ENCODE measurements at places on chromosomes 1 and 21. TPM values are rescaled to one million over a fixed set of nuclear protein-coding genes. Genes with fewer than 3 reads are reported as not detected.

GRCh38 chr1:2935184-2935583 is 86.1 kb upstream of the ACTRT2 start:
- no peaks in the 10 kb centered on the region for H3K4me1 ChIP-seq
- H3K27me3 ChIP-seq, result no peaks in the 10 kb centered on the region
- H3K36me3 ChIP-seq, result no peaks in the 10 kb centered on the region
- peak; percentile 48 for DNase-seq
- no peak overlapping the region for H3K4me3 ChIP-seq

DNA sequence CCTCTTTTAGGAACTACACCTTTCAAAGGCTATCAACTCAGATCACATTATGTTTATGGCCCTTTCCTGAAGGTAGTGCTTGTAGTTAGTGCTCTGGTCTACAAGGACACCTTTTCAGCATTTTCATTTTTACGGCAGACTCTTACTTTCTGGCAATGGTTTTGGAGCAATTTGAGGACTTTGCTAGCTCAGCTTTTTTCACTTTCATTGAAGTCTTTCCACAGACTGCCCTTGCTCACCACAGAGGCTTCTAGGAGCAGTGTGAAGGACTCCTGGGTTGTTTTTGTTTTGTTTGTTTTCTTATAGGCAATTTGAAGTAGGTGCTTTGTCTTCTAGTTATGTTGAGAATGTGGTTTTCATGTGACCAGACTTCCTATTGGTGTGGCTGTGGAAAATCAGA is 43.1 kb downstream of the CD55 start:
- no peaks in the 10 kb centered on the region for H3K27me3 ChIP-seq
- H3K36me3 ChIP-seq, result peaks cover 2% of the 10 kb centered on the region
- no peak overlapping the region for H3K4me3 ChIP-seq
- no peaks in the 10 kb centered on the region for H3K4me1 ChIP-seq

DNA sequence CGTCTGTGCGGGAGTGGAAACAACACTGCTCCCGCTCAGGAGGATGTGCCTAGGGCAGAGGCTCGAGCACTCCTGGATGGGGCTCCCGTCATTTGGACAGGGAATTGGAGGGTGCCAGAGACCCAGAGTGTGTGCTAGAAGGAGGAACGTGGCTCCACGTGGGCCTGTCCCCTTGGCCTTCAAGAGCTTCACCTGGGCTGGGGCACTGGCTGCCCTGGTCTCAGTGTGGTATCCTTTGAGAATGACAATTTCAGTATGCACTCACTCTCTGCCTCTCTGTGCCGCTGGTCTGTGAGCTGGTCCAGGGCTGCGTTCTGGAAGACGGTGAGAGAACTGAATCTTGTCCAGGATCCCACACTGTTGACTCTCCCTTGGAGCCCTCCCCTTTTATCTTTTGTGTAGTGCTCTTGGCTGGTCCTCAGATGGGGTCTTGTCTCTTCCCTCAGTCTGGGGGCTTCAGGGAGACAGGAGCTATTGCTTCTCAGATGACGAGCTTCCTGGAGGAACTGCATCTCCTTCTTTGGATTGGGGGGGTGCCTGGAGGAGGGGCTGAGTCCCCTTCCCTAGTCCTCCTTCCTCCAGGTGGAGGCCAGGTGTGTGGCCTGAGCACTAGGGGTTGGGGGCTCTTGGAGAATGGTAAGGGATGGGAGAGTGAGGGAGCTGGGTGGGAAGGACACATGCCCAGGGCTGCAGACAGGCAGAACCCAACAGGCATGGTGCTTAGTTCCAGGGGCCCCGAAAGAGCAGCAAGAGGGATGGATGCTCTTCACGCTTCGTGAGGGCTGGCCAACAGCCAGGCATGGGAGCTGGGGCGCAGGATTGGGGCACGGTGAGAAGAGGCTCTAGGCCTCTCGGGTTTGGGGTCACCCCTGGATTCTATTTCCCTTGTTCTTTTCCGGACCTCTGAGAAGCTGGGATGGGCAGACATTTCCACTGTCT is 14.8 kb upstream of the ETV3L start:
- H3K4me3 ChIP-seq, result no peak overlapping the region
- no peaks in the 10 kb centered on the region for H3K36me3 ChIP-seq
- peak; percentile 33 for DNase-seq
- no peak overlapping the region for H3K27ac ChIP-seq

DNA sequence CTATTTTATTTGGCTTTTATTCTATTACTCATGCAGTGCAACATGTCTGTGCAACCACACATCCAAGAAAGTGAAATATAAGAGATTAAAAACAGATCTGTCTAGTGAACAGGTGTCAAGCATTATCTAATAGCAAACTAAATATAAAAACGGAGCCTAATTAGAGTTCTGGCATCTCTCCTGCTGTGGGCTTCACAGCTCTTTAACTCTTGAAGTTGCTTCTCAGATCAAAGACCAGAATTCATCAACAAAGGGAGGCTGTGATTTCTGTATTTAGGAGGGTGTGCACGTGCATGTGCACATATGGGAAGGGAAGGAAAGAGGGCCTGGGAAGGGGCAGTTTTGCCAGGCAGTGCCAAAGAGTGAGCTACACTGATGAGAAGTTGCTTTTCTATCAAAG is 81.0 kb downstream of the MIS18A start:
- H3K27ac ChIP-seq, result no peak overlapping the region
- no peak overlapping the region for H3K4me3 ChIP-seq
- no peak for DNase-seq
- H3K36me3 ChIP-seq, result no peaks in the 10 kb centered on the region

DNA sequence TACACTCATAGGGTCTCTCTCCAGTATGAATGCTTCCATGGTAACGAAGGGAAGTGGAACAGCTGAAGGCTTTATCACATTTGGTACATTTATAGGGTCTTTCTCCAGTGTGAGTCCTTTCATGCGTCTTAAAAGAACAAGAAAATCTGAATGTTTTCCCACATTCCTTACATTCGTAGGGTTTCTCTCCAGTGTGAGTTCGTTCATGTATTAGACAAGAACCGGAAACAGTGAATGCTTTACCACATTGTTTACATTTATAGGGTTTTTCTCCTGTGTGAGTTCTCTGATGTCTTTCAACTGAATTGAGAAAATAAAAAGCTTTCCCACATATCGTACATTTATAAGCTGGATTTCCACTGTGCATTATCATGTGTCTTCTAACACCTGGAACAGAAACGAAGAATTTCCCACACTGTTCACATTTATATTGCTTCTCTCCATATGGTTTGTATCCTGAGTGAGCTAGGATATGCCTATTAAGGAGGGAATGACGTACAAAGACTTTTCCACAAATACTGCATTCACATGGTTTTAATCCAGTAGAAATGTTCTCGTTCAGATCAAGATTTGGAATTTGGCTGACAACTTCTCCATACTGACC is 3.4 kb downstream of the ZNF669 start:
- H3K27me3 ChIP-seq, result no peaks in the 10 kb centered on the region
- peaks cover 11% of the 10 kb centered on the region for H3K36me3 ChIP-seq
- DNase-seq, result no peak

- no peaks in the 10 kb centered on the region for H3K4me1 ChIP-seq
- no peak overlapping the region for H3K27ac ChIP-seq
- H3K4me3 ChIP-seq, result no peak overlapping the region
- no peaks in the 10 kb centered on the region for H3K36me3 ChIP-seq
- H3K27me3 ChIP-seq, result no peaks in the 10 kb centered on the region
- no peak for DNase-seq
Measured at GRCh38 chr1:96384611-96385010, 337.0 kb upstream of the PTBP2 start.

DNA sequence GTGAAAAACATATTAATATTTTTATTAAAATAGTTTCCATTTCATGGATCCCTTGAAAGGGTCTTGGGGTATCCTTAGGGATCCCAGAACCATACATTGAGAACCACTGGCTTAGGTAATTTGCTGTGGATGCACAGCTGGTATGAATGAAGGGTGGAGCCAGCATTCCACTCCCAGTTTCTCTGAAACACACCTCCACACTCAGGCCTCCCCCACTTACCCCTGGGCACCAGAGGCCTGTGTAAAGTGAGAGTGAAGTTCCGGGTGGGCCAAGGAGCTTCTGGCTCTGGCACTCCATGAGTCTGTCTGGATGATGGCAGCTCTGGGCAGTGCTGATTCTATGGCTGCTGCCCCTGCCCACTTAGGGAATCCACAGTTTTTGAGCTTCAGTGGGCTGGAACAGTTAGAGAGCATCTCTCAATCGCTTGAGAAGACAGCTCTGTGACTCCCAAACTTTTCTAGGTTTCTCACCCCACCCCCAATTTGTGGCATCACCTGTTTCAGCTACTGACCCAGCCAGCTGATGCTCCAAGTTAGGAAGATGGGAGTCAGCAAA is 57.8 kb upstream of the CD1D start:
- no peaks in the 10 kb centered on the region for H3K4me1 ChIP-seq
- H3K27ac ChIP-seq, result no peak overlapping the region
- no peaks in the 10 kb centered on the region for H3K27me3 ChIP-seq

- no peaks in the 10 kb centered on the region for H3K4me1 ChIP-seq
- H3K36me3 ChIP-seq, result no peaks in the 10 kb centered on the region
- no peak overlapping the region for H3K4me3 ChIP-seq
- no peak for DNase-seq
- no peaks in the 10 kb centered on the region for H3K27me3 ChIP-seq
Measured at GRCh38 chr1:181159451-181160140, 71.1 kb downstream of the IER5 start.

- no peak overlapping the region for H3K4me3 ChIP-seq
- no peak overlapping the region for H3K27ac ChIP-seq
- peaks cover 4% of the 10 kb centered on the region for H3K4me1 ChIP-seq
- no peaks in the 10 kb centered on the region for H3K36me3 ChIP-seq
Measured at GRCh38 chr1:61956784-61957183, 214.5 kb downstream of the PATJ start.

DNA sequence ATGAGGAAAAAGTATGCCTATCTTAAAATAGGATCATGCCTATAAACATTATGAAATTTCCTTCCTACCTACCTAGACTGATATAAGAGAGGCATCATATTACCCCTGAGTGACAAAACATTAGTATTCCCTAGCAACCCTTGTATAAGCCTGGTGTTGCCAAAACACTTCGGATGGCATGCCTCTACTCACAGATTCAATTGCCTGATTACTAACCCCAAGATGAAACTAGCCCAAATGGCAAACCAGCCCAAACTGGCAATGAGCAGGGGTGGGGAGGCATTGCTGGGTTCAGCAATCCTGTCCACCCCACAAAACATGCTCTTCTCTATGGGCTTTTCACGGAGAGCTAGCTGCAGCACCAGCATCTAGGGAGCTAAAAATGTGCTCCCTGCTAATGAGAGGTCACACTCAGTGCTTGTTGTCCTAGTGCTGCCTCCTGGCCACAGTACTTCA is 13.9 kb downstream of the PALMD start:
- no peaks in the 10 kb centered on the region for H3K36me3 ChIP-seq
- DNase-seq, result no peak
- H3K4me1 ChIP-seq, result no peaks in the 10 kb centered on the region
- H3K4me3 ChIP-seq, result no peak overlapping the region
- H3K27ac ChIP-seq, result no peak overlapping the region

GRCh38 chr1:42479621-42480020 is 16.5 kb downstream of the CCDC30 start:
- H3K4me3 ChIP-seq, result no peak overlapping the region
- no peaks in the 10 kb centered on the region for H3K4me1 ChIP-seq
- peaks cover 2% of the 10 kb centered on the region for H3K36me3 ChIP-seq
- DNase-seq, result no peak
- no peaks in the 10 kb centered on the region for H3K27me3 ChIP-seq

- no peak overlapping the region for H3K27ac ChIP-seq
- H3K36me3 ChIP-seq, result no peaks in the 10 kb centered on the region
- H3K27me3 ChIP-seq, result no peaks in the 10 kb centered on the region
- H3K4me3 ChIP-seq, result no peak overlapping the region
- H3K4me1 ChIP-seq, result no peaks in the 10 kb centered on the region
Measured at GRCh38 chr1:241802863-241803262, 45.1 kb upstream of the EXO1 start.

DNA sequence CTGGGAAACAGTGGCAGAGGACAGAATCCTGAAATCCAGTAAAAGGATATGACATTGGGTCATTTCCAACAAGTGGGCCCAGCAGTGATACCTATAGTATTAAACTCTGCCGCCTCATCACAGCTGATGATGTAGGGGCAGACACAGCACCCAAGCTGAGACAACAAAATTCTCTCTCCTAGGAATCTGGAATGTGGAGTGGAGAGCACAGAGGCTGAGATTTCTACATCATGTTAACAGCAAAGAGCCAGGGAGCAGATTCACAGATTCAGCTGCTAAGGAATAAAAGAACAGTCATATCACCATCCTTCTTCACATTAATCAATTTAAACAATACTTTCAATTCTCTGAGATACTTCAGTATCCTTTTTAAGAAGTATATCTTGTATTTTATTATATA is 61.9 kb downstream of the CRP start:
- H3K27me3 ChIP-seq, result no peaks in the 10 kb centered on the region
- H3K27ac ChIP-seq, result no peak overlapping the region
- H3K4me1 ChIP-seq, result no peaks in the 10 kb centered on the region
- no peak for DNase-seq

- no peak overlapping the region for H3K4me3 ChIP-seq
- no peaks in the 10 kb centered on the region for H3K36me3 ChIP-seq
- DNase-seq, result no peak
- no peak overlapping the region for H3K27ac ChIP-seq
Measured at GRCh38 chr21:42981214-42981523, 6.8 kb downstream of the PKNOX1 start.

DNA sequence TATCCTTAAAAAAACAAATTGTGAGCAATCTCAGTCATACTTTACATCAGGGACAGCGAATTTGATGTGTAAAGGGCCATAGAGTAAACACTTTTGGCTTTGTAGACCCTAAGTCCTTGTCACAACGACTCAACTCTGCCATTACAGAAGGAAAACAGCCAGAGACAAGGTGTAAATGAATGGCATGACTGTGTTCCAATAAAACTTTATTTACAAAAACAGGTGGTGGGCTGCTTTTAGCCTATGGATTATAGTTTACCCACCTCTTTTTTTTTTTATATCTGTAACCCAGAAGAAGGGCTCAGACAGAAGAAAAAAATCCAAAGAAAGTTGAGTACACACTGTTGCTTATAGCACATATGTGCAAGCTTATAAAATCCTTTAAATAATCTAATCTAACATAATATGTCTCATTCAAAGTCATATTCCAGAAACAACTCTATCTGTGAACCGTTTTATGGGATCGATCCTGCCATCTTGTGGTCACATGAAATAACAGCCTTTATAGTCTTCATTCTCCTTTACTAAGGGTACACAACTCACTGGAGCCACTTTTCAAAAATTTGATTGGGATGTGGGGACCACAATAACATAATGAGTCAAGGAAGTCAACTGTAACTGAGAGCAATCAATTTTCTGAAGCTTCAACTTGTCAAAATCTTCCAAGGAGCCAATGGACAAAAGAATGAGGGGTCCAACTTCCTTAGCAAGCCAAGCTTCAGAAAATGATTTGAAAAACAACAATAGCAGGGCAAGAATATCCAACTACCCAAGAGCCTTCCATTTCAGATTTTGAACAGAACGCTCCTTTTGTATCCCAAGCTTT is 142.2 kb upstream of the KRTAP19-8 start:
- H3K36me3 ChIP-seq, result no peaks in the 10 kb centered on the region
- no peaks in the 10 kb centered on the region for H3K4me1 ChIP-seq

- no peaks in the 10 kb centered on the region for H3K27me3 ChIP-seq
- no peaks in the 10 kb centered on the region for H3K36me3 ChIP-seq
- no peak overlapping the region for H3K4me3 ChIP-seq
- H3K4me1 ChIP-seq, result no peaks in the 10 kb centered on the region
Measured at GRCh38 chr1:200642481-200642880, 21.9 kb upstream of the KIF14 start.

SEMA6C gene
- 25.2 TPM for total RNA-seq

SIM2 gene
- total RNA-seq, result not detected

ASTN1 gene
- 0.33 TPM for total RNA-seq

REN gene
- not detected for total RNA-seq

MCL1 gene
- total RNA-seq, result 247 TPM

TNFRSF25 gene
- total RNA-seq, result 6.5 TPM

ZBTB8A gene
- total RNA-seq, result 7.6 TPM

SON gene
- total RNA-seq, result 350 TPM

ETNK2 gene
- total RNA-seq, result 18.0 TPM

UBXN10 gene
- total RNA-seq, result 0.23 TPM
